Globus pallidus (tissue), 1 donor: ENCODE measurements at places on chromosomes 12 and 14.

- no peak for DNase-seq
These were observed 11.6 kb downstream of the CHST11 start for GRCh38 chr12:104468371-104468770.

- no peak for DNase-seq
These were observed 495.1 kb downstream of the EGLN3 start for GRCh38 chr14:33455654-33456345.

- no peak for DNase-seq
These were observed 84.0 kb downstream of the PTPN21 start for GRCh38 chr14:88470542-88471440.

- no peak for DNase-seq
These were observed 5.4 kb upstream of the DCP1B start for GRCh38 chr12:2009623-2010022.

GRCh38 chr14:105084741-105085571, 19.7 kb upstream of the GPR132 start:
- DNase-seq = no peak

DNA sequence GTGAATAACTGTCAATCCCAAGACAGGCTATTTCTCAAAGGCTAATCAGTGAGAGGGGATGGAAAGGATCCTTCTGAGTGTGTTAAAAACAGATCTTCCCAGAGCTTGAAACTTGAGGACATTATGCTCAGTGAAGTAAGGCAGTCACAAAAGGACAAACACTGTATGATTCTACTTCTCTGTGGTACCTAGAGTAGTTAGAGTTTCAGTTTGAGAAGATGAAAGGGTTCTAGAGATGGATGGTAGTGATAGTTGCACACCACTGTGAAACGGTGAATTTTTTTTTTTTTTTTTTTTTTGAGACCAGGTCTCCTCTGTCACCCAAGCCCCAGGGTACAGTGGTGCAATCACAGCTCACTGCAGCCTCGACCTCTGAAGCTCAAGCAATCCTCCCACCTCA, 133.8 kb downstream of the SAMD4A start:
- no peak for DNase-seq

DNA sequence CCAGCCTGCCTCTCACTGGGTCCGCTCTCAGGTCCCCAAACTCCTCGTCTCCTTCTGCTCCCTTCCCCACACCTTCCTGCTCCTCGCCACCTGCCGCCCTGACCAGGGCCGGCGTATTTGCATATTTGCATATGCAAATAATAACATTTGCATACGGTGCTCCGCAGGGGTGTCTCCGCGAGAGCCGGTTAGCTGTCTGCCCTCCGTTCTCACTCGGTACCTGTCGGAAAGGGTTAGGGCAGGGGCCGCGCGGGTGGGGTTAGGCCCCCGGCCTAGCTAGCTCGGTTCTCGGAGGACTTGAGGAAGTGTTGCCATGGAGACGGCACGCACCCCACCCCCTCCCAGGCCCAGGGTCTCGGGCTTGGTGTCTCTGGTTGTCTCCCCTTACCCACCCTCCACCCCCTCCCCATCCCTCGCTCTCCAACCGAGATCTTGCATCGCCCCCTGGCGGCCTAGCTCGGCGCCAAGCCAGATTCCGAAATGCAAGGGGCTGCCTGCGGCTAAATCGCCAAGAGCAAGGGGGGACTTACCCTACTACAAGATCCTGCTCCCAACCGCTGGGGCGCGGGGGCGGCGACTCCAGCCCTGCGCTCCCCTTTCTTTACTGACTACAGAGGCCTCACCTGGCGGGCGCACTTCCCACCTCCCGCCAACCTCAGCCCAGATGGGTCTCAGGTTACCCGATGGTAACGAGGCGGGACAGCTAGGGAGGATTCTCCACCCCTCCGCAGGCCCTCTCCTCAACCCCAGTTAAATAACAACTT, 8.1 kb downstream of the STAC3 start:
- DNase-seq = no peak

DNA sequence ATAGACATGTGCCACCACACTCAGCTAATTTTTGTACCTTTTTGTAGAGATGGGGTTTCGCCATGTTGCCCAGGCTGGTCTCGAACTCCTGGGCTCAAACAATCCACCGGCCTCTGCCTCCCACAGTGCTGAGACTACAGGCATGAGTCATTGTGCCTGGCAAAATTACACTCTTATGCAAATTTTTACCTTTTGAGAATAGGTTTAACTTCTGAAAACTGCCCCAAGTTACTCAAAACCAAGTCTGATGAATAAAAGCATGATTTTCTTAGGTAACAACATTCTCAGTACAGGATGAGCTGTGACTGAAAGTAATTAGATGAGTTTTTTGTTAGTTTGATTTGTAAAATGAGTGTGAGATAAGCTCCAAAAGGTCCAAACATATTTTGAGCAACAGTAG, 166.0 kb downstream of the RPS29 start:
- no peak for DNase-seq
